ENCODE measurements at places on chromosomes 7 and 10.

- no peak for DNase-seq
Measured at GRCh38 chr10:112351146-112351545, 22.8 kb upstream of the ACSL5 start.

GRCh38 chr10:70892631-70893030 lies 4.3 kb upstream of the PCBD1 start:
- no peak for DNase-seq

DNA sequence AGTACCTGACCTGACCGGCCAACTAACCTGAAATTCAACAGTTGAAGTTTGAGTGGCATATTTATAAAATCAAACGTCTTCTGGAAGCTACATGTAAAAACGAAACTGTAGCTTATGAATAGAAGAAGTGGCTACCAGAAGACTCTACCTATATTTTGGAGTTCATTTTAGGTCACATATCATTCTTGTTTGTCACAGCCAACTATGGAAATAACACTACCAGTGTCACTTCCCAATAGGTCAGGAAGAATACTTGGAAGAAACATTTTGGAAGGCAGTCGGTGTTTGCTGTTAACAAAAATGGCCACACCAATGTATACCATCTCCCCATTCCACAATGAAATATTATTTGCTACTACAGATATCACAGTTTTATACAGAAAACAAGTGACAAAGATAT lies 12.6 kb downstream of the TWIST1 start:
- no peak for DNase-seq

GRCh38 chr10:2650328-2650727 lies 417.0 kb upstream of the PFKP start:
- no peak for DNase-seq

DNA sequence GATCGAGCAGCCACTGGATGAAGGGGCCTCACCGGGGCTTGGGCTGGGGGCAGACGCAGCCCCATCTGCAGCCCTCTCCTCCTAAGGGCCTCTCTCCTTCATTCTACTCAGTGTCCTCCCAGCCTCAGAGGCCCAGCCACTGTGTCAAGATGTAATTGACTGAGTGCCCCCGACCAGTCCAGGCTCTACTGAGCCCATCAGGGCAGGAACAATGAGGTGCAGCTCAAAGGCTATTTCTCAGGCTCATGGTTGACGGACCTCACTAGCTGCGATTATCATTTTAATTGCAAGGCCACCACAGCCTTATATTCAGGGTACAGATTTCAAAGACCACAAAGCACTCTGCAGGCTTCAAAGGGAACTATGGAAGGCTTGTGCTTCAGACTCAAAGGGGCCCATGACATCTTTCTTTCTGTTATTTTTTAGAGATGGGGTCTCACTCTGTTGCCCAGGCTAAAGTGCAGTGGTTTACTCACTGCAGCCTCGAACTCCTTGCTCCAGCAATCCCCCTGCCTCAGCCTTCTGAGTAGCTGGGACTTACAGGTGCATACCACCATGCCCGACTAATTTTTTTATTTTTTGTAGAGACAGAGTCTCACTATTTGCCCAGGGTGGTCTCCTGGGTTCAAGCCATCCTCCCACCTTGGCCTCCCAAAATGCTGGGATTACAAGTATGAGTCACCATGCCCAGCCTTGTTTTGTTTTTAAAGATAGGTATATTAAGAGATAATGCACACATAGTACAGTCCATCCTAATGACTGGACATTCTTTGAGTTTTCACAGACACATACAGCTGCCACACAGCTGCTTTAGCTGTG lies 23.7 kb downstream of the SLC29A3 start:
- DNase-seq = no peak

DNA sequence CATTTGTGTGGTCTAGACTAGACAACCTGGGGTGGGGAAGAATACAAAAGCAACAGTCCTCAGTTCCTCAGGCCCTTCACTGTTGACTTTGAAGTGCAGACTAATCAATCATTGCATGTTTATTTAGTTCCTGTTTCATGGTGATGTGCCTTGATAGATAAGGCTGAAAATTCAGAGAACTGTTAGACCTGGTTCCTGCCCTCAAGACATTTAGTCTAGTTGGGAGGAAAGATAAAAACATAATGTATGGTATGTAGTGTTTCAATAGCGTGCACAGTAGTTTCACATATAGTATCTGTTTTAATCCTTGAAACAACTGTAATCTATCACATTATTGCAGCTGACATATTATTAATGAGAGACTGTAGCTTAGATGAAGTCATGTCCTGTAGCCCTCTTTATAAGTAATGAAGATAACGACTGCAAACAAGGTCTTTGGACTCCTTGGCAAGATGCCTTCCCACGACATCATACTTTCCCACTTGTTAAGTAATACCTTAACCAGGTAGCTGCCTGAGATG lies 124.0 kb downstream of the CELF2 start:
- no peak for DNase-seq

DNA sequence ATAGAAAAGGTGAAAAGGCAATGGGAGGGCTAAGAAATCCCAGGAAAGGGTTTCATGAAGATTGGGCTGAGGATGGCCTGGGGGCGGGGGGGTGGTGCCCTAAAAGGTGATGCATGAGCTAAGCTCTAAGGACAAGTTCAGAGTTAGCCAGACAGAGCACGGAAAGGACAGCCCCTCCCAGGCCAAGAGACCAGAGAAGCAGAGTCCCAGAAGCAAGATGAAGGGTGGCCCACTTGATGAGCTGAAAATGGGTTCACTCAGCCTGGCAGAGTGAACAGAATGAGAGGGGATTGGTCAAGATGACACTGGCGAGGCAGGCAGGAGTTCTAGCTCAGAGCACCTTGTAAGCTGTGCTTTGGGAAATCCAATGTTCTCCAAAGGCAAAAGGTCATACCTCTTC lies 89.4 kb upstream of the GPR26 start:
- no peak for DNase-seq

GRCh38 chr10:71850021-71850742 lies 869 bp downstream of the PSAP start:
- no peak for DNase-seq

- no peak for DNase-seq
Measured at GRCh38 chr7:141630621-141631020, 71.3 kb downstream of the DENND11 start.

DNA sequence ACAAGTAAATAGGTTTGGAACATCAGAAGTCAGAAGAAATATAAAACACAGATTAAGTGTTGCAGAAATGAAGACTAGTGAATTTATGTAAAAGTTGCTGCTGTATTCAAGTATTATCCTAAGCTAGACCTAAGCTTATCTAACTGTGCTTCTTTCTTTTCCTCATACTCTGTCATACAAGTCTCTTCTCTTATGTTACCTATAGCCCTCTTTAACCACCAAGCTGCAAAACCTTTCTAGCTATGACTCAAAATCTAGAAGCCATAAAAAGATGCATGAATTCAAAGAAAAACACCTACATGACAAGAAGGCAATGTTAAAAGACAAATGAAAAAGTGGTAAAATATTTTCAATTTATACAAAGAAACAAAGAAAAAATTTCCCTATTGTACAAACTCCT lies 23.0 kb downstream of the DENND11 start:
- no peak for DNase-seq

GRCh38 chr7:42502022-42502421 lies 265.0 kb upstream of the GLI3 start:
- DNase-seq = no peak

- DNase-seq = no peak
Measured at GRCh38 chr10:36621346-36621745, 504.1 kb upstream of the ANKRD30A start.

DNA sequence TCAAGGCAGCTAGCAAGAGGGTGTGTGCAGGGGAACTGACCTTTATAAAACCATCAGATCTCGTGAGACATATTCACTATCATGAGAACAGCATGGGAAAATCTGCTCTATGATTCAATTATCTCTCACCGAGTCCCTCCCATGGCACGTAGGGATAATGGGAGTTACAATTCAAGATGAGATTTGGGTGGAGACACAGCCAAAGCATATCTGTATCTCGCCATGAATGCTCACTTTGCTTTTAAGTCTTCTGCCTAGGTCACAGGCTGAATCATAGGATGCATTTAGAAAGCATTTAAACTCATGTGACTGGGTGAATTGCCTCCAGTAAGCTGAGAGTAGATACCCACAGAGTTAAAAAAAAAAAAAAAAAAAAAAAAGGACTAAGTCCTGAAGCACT lies 220.0 kb downstream of the AGMO start:
- no peak for DNase-seq

DNA sequence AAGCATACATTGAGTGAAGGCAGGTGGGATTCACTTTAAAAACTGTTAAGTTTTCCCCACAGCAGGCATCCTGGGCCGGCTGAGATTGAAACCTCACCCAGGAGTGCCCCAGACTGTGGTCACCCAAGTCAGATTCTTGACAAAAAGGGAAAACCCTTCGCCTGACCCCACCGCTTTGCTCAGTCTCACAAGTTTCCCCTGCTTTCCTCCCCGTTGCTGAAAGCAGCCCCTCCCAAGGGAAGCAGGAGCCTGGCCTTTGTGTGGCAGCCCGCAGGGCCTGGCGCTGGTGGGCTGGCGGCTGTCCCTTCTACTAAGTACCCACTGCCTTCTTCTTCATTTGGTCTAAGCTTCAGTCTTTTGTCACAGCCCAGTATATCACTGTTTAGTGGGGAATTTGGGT lies 16.0 kb downstream of the RNF32 start:
- no peak for DNase-seq

- no peak for DNase-seq
Measured at GRCh38 chr10:84336406-84337090, 8.2 kb downstream of the CCSER2 start.

GRCh38 chr7:130838738-130839137 lies 104.7 kb upstream of the KLF14 start:
- DNase-seq = no peak

GRCh38 chr10:71143170-71143569 lies 69.2 kb upstream of the UNC5B start:
- DNase-seq = no peak

GRCh38 chr7:99473315-99473596 lies 566 bp downstream of the ZNF789 start:
- no peak for DNase-seq

GRCh38 chr10:129192344-129193128 lies 274.5 kb upstream of the MGMT start:
- DNase-seq = no peak

GRCh38 chr10:14261336-14261735 lies 69.4 kb downstream of the FRMD4A start:
- DNase-seq = no peak

- DNase-seq = no peak
Measured at GRCh38 chr10:90319188-90319914, 538.5 kb downstream of the HTR7 start.

DNA sequence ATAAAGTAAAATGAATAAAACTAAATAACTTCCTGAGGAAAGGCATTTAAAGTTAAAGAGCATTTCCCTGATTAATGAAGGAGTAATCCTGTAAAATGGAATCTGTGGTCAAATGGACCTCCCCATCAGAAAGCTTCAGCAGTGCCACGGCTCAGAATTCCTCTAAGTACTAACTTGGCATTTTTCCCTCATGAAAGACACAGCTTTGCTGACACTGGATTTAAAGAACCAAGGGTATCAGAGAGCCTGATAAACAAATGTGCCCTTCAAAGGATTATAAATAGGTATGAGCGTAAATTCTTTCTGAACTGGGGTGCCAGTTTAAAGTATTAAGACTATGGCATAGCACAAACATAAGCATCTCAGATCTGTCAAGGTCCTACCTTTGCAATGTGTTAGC lies 24.2 kb upstream of the RNF148 start:
- DNase-seq = no peak

DNA sequence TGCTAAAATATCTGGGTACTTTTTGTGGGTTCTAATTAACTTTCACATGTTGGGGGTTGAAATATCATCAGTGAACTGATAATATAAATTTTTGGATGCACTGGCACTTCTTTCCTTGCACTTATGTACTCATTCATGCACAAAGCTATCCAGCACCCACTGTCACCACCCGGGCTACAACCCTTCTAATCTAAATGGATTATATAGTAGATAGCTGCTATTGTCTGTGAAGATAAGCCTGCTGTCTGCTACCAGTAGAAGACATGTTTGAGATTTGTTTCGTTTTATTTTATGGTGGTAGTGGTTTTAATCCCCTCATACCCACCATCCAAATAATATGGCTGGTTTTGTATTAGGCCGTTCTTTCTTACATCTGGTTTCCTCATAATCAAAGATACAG lies 353.5 kb upstream of the LRGUK start:
- no peak for DNase-seq

GRCh38 chr10:24882047-24882698 lies 70.2 kb downstream of the PRTFDC1 start:
- no peak for DNase-seq

GRCh38 chr7:87598234-87599009 lies 2.3 kb downstream of the ABCB1 start:
- DNase-seq = no peak

DNA sequence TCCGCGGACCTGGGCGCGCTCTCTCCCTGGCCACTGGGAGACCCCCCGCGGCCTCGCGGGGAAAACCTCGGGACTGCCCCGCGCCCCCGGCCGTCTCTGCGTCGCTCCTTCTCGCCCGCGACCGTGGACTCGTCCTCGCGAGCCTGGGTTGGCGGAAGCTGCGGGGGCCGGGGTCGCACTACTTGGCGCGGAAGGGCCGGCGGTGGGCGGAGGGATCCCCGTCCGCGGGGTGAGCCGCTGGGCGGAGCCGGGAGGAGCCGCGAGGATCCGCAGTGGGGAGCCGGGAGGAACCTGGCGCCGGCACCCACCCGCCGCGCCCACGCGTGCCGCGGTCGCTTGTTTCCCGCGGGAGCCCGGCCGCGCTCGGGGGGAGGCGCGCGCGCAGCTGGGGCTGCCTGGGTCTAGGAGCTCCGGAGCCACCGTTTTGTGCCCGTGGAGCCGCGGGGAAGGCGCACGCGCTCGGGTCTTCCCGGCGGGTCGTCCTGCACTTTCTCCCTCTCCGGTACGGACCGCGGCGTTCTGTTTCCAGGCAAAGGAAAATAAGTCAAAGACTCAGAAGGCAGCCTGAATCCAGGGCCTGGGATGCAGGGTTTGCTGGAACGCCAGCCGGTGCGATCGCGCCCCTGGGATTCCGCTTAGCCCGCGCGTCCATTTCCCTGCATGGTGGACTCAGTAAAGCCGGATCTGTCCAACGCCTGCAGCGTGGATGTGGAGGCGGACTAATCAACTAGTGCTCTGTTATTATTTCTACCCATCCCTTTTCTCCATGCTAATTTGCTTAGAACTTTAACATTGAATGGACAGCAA lies 28.7 kb upstream of the KMT2C start:
- no peak for DNase-seq

GRCh38 chr10:48470115-48470892 lies 134.6 kb downstream of the ARHGAP22 start:
- no peak for DNase-seq

Data from NCI-H2081 treated with DMSO at 0.1 percent for 48 hours (cell line).